ENCODE measurements at places on chromosomes 16 and 17.
A peak's percentile ranks its signal among the peaks of the same experiment; 100 is the strongest.

DNA sequence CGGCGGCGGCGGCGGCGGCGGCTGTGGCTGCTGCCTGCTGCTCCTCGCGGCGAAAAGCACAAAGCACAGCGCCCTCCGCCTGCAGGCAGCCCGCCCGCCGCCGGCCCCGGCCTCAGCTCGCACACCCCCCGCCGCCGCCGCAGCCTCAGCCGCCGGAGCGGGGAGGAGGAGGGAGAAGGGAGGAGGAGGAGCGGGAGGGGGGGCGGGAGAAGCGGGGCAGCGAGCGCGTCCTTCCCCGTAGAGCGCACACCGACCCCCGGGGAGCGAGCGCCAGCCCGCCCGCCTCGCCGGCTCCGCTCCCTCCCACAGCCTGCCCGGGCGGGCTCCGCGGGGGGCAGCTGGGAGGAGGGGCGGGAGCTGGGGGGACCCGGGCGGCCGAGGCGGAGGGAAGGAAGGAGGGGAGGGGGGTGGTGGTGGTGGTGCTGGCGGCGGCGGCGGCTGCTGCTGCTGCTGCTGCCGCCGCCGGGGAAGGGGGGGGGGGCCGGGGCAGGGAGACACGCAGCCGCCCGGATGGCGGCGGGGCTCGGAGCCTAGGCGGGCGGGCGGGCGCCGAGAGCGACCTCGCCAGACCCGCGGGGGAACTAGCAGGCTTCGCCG is at the start of gene UBTF:
Gene UBTF, minus strand, starts transcription at position 60 of the 597 bp plus-strand sequence. CDS start 1,446 bp downstream, outside the sequence.
- no peak for DNase-seq

- no peak for DNase-seq
These were observed 4.2 kb upstream of the MXRA7 start for GRCh38 chr17:76714822-76715495.

DNA sequence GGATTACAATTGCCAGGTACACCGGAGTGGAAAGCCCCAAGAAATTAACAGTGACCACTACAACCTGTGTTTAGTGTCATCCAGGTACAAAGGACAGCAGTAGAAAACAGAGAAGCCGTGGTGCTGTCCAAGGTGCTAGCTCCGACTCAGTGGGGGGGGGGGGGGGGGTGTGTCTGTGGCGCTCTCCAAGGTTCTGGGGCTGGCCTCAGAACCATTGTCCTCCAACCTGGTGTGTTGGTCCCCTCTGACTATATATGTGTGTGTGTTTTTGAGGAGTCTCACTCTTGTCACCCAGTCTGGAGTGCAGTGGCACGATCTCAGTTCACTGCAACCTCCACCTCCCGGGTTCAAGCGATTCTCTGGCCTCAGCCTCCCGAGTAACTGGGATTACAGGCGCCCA is 5.8 kb upstream of the ZNF23 start:
- no peak for DNase-seq

DNA sequence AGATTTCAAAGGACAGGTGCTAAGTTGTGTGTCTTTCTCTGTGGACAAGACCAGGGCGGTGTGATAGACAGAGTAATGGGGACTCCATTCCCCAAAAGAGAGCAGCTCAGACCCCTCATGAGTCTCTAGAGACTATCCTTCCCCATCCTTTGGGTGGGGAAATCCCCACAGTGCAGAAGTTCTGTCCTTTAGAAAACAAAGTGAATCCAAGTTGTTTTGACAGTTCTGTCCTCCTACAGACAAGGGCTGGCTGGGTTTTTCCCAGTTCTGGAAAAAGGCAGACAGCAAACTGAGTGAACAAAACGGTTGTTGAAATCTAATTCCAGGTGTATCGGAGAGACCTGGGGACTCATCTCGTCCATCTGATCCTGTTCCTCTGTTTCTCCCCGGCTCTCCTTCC is 11.0 kb upstream of the HAS3 start:
- no peak for DNase-seq

DNA sequence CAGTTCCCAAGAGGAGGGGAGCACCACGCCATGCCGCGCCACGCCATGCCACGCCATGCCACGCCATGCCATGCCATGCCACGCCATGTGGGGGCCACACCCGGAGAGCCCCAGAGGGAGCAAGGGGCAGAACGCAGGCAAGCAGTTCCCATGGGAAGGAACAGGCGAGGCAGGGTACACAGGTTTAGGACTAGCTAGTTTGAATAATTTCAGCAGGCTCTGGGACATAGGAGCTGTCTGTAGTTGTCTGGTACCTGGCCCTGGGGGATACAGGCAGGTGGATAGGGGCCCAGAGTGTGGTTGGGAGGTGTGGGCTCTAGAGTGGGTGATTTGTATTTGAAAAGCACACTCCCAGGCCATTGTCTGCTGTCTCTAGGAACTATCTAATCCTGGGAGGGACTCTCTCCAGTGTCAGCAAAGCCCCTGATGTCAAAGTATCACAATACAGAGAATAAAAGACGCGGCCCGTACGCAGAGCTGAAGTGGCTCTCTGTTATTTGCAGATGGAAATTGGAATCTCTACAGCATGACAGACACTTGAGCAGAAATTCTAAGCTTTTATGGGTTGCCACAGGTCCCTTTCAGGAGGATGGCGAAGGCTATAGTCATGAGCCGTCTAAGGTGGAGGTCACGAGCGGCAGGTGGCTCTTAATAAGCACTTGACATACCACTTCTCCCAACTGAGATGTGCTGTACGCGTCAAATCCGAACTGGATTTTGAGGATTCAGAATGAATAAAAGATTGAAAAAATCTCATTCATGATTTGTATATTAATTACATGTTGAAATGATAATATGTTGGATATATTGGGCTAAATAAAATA is 220.8 kb upstream of the TNRC6C start:
- DNase-seq, result no peak

- peak; percentile 31 for DNase-seq
These were observed 176.5 kb upstream of the CDH5 start for GRCh38 chr16:66189951-66190350.

DNA sequence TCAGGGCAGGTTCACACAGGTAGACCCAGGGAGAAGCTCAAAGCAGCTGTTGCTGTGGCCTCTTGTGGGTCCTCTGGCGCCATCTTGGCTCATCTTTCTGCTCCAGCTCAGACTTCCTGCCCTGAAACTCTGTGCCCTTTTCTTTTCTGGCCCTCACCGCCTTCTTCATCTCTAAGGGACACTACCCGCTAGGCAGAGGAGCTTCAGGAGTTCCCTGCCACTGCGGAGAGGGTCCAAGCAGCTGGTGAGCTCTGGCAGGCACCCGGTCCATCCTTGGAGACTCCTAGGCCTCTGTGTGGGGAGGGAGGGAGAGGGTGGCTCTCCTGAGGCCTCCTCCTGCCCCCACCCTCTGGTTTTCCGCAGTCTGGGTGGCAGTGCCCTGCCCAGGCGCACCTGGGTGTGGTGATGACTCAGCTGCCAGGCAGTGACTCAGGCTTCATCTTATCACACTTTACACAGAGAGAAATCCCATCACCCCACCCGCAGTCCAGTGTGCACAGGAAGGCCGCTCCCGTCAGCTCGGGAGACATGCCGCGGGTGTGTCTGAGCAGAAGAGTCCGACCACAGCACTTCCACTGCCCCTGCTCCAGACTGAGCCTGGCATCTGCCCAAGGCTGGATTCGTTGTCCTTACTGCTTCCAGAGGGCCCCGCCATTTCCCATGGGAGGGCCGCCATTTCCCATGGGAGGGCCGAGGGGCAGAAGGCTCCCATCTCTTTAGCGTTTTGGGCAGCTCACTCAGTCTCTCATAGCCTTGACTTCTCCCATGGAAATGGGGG is 7.3 kb downstream of the NT5C start:
- no peak for DNase-seq

DNA sequence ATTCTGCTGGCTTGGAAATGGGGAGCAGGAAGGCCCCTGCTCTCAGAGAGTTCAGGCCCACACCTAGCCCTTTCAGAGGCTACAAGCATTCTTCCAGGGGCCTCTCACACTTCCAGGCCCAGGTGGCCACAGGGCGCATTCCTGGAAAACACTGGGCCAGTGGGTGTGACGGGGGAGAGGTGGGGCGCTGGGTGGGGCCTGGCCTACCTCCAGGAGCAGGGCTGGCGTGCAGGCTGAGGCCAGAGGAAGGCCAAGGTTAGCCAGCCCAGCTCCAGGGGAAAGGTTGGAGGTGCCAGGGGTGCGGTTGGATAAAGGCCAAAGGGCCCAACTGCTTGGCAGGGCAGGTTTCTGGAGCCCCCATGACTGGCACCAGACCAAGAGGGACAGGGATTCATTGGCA is 198.2 kb downstream of the MAF start:
- DNase-seq, result no peak

- DNase-seq, result no peak
These were observed 136.1 kb upstream of the PLCG2 start for GRCh38 chr16:81642943-81643342.

GRCh38 chr16:30076276-30076791 is 540 bp downstream of the PPP4C start:
- DNase-seq, result no peak

GRCh38 chr17:4506175-4506813 is 7.6 kb downstream of the SPNS2 start:
- no peak for DNase-seq

DNA sequence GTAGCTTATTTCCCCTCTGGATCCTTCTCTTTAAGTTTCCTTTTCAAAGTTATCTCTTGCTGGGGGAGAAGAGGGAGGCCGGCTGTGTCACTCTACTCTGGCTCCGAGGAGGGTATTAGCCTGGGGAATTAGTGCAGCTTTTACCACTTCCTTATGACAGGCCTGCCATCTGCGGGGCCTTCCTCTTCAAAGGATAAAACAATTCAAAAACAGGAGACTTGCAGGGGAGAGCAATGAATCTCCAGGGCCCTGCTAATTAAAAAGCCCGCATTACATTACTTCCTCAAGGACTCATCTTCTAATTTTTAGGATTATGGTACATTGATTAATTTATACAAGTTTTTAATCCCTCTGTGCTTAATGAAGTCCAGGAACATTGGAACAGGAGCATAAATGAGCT is 190.9 kb upstream of the CDH5 start:
- no peak for DNase-seq

- DNase-seq, result no peak
These were observed 222.5 kb downstream of the FOXL1 start for GRCh38 chr16:86800894-86801293.

DNA sequence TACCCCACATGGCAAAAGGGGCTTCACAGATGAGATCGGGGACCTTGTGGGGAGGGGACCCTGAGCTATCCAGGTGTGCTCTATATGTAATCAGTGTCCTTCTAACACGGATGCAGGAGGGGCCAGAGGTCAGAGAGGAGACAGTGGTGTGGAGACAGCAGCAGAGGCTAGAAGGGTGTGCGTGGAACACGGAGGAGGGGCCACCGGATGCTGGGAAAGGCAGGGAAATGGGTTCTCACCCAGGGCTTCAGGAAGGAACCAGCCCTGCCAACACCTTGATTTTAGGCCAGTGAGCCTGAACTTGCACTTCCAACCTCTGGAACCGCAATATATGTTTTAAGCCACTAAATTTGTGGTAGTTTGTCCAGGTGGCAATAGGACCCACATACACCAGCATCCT is 4.6 kb upstream of the SLC38A8 start:
- DNase-seq, result no peak

DNA sequence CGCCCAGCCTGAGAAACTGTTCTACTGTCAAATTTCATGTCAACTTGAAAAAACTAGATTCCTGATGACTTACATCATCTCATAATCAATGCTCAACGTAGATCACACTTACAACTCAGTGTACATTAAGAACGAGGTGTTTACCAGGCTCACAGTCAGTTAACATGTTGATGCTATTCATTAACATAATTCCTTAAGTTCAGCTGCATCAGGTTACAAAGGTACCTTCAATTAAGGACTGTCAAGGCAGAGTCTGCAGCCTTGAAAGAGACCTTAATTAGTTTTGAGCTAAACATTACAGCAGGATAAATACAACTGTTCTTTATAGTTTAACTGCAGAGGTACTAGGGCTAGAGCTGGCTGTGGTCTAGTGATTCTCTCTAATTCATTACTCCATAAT is 1.9 kb downstream of the GNA13 start:
- DNase-seq, result no peak

DNA sequence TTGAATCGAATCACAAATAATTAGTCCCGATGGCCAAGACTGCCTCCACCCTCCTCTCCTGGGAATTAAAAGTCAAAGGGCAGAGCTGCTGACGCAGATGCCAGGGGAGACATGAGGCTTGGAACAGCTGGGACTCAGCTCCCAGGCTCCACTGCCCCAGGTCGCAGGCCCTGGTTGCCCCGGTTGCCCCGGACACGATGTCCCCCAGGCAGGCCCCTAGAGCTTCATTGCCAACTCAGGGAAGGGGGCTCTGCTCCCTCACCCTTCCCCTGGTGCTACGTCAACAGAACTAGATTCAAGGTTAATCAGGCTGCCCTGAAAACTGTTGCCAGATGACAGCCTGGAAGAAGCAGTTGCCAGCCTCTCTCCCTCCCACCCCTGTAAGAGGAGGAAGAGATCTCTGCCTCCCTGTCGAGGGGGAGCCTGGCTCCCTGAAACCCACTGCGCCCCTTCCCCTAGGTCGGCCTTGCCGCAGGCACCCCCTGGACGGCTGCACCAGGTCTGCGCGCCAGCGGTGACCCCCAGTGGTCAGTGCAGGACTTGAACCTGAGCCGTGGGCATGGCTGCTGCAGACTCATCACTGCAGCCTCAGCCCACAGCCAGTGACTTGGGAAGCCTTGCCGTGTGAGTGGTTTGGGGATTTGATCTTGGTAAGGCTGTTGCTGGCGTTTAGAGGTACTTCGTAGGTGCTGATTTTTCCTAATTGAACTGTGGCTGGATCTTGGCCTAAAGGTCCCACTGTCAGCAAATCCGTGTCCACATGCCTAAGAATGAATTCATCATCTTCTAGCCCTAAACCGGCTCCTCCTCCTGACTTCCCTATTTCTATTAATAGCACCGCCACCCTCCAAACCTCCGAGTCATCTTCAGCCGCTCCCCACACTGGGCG is 84.1 kb upstream of the TOB1 start:
- peak; percentile 71 for DNase-seq

DNA sequence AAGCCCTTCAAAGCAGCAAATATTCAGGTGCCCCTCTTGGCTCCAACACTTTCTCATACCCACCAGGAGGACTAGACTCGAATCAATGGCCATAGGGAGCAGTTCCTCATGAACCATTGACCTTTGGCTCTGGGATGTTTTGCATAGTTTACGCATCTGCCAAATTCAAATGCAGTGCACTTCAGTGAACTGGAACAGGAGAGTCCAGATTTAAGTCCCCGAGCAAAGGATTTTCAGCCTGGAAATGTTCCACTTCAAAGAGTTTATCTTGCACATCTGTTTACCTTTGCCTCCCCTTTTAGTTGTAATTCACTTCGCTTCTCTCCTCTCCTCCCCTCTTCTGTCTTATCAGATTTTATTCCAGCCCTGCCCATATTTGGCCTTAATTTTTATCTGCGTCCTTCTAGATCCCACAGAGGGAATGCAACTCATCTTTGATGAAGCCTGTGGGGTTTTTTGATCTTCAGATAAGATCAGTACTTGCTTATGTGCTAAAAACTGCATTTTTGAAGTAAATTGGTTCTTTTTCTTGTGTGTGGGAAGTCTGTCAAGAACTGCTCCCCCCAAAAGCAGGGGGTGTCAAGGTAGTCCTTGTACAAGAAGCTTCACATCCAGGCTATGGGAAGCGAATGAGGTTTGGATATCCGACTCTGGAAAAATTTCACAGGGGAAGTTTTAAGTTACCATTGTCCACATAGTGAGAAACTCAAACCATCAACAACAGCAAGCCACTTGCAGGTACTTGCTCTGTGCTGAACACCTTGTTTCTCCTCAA is 281.6 kb downstream of the RBFOX1 start:
- no peak for DNase-seq

GRCh38 chr17:28950017-28950751 is 1.1 kb downstream of the PHF12 start:
- DNase-seq, result no peak

GRCh38 chr17:65433592-65433991 is 127.9 kb downstream of the AXIN2 start:
- DNase-seq, result no peak

- no peak for DNase-seq
These were observed 15.1 kb downstream of the SSH2 start for GRCh38 chr17:29914819-29915537.

- DNase-seq, result no peak
These were observed 681 bp downstream of the TMEM102 start for GRCh38 chr17:7435676-7436555.
